Activated effector memory CD4-positive, alpha-beta T cell treated with anti-CD3 and anti-CD28 coated beads, Interleukin-2, amount 50 U/mL, for 16 hours (primary cell): ENCODE measurements at places on chromosomes 3 and 15.

GRCh38 chr3:188764609-188765008 lies 407.2 kb upstream of the TPRG1 start:
- no peak for DNase-seq

- no peak for DNase-seq
These were observed 10.4 kb downstream of the INO80 start for GRCh38 chr15:41105348-41106334.

DNA sequence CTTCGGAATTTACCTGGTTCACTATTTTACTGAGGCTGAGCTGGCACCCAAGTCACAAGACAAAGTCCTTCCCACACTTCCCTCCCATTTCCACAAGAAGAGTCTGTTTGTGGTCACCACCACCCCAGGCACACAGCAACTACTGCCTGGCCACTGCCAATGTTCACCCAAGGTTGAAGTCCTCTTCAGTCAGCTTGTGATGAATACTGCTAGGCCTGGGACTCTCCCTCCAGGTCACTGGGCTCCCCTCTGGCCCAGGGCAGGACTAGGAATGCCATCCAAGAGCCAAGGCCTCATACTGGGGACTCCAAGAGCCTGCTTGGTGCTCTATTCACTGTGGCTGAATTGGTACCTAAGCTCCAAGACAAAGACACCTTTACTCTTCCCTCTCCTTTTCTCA lies 30.4 kb upstream of the COLQ start:
- DNase-seq, result no peak

DNA sequence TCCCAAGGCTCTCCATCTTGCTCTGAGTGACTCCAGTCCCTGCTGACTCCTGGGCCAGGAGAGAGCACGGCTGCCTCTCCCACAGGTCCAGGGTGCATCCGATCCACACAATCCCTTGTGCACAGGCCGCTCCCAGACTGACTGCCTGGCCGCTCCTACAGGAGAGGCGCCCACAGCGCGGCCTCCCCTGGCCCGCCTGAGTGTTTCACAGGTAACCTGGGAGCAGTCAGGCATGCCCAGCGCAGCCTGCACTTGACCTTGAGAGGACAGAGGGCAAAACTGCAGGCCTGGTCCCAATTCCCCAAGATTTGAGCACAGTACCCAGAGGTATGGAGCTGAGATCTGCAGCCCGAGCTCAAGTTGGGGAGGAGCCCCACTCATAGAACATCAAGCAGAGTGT lies 490.2 kb downstream of the CNTN6 start:
- no peak for DNase-seq

- no peak for DNase-seq
These were observed 299.9 kb upstream of the ADAMTS9 start for GRCh38 chr3:64987726-64988125.
